Tongue (tissue), 3 donors: ENCODE measurements at places on chromosomes 2 and 18. TPM values are rescaled to one million over a fixed set of nuclear protein-coding genes. Genes with fewer than 3 reads are reported as not detected.

DNA sequence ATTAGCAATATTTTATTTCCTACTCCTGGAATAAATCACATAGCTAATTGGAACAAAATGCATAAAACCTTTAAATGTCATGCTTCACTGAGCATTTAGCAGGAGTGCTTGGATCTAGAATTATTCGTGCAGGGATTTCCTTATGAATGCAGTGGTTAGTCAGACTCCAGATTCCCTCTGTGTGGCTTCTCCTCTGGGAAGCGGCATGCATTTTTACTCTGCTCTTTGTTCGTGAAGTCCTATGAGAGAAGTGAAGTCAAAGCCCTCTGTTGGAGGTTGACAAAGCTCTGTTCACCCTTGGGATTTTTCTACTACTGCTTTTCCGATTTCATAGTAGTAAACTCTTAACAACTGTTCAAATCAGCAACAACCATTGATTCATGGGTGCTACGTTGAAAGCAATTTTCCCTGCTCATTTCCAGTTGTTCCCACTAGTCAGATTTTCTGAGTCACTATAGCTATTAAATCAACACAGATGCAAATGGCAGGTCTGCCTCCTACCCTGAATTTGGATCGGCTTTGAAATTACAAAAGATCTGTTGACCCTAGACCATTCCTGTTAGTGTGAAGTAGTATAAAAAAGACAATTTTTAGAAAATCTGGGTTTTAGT is 461.7 kb downstream of the STK39 start:
- no peak for DNase-seq

- no peak for DNase-seq
Observed at GRCh38 chr2:121307048-121307447, 22.0 kb upstream of the TFCP2L1 start.

VWC2L gene
- not detected for total RNA-seq

GRCh38 chr2:70468878-70469277 is 84.7 kb downstream of the TGFA start:
- DNase-seq: no peak

GRCh38 chr2:152791979-152792378 is 73.6 kb downstream of the ARL6IP6 start:
- no peak for DNase-seq

IL1RL1 gene
- total RNA-seq: 4.0 TPM

KIF1A gene
- total RNA-seq: 8.9 TPM

SERPINB5 gene
- 25.3 TPM for total RNA-seq

- no peak for DNase-seq
Observed at GRCh38 chr2:201350879-201351278, 6.3 kb downstream of the FLACC1 start.
